Vagina (tissue), 2 donors: ENCODE measurements at places on chromosomes 4 and X.
A peak's percentile ranks its signal among the peaks of the same experiment; 100 is the strongest.

DNA sequence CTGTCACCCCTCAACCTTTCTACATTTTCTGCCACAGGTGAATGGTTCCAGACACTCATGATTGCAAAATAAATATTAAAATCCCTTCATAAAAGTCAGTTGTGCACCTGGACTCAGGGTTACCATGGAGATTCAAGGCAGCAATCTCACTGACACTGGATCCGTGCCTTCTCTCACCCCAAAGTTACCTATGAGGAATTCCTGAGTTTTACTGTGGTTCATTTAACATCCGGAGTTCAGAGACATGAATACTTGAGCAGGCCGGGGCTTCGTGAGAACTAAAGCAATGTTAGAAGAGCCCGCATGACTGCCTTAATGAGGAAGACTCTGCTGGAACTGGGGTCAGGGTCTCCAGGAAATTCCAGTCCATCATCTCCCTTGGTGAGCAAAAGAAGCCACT, 12.5 kb upstream of the CLNK start:
- H3K4me3 ChIP-seq, result no peak overlapping the region
- H3K36me3 ChIP-seq, result no peaks in the 10 kb centered on the region
- no peaks in the 10 kb centered on the region for H3K4me1 ChIP-seq
- DNase-seq, result no peak

GRCh38 chr4:189850239-189850856, 90.3 kb upstream of the FRG1 start:
- H3K27ac ChIP-seq, result no peak overlapping the region
- H3K4me1 ChIP-seq, result no peaks in the 10 kb centered on the region
- H3K27me3 ChIP-seq, result no peaks in the 10 kb centered on the region
- no peak overlapping the region for H3K4me3 ChIP-seq
- DNase-seq, result no peak

DNA sequence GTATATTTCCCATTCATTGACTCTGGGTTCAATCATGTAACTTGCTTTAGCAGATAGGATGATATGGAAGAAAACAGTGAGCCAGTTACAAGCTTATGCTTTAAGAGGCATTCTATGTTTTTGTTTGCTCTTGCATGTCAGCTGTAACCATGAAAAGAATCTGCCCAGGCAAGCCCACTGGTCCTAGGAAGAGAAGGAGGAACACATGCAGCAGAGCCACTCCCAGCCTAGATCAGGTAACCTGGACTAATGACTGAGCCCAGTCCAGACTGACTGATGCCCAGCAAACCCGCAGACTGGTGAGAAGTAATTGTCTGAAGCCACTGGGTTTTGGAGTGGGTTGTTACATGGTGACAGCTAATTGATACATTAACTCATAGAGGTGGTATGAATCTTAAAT, 167.9 kb downstream of the COL4A6 start:
- H3K36me3 ChIP-seq, result no peaks in the 10 kb centered on the region
- DNase-seq, result peak; percentile 13
- H3K4me1 ChIP-seq, result peaks cover 12% of the 10 kb centered on the region
- H3K4me3 ChIP-seq, result no peak overlapping the region
- H3K27ac ChIP-seq, result no peak overlapping the region

- peaks cover 25% of the 10 kb centered on the region for H3K4me1 ChIP-seq
- peak; percentile 80 for DNase-seq
- no peaks in the 10 kb centered on the region for H3K27me3 ChIP-seq
These were observed 7.5 kb downstream of the APEX2 start for GRCh38 chrX:55007656-55008055.

DNA sequence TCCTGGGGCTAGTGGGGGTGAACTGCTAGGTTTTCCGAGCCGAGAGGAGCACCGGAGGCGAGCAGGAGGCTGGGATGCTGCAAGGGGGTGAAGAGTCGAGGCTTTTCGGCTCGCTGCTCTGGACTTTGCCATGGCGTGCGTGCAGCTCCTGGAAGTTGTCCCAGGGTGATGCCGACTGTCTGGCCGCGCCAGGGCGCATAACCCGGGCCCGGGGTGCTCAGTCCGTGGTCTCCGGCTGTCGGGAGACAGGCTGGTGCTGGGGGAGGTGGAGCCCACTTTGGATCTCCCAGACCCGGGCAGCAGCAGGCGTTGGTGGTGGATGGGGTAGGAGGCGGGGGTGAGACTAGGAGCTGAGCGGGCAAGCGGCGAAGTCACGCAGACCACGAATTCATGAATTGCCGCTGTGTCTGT, 793 bp downstream of the GRIA3 start:
- H3K27ac ChIP-seq, result peak overlapping the region; percentile 27
- no peak for DNase-seq
- no peaks in the 10 kb centered on the region for H3K36me3 ChIP-seq
- H3K4me3 ChIP-seq, result peak overlapping the region; percentile 46
- H3K4me1 ChIP-seq, result no peaks in the 10 kb centered on the region
- no peaks in the 10 kb centered on the region for H3K27me3 ChIP-seq

GRCh38 chr4:7041246-7041645, 1.9 kb upstream of the TADA2B start:
- no peak overlapping the region for H3K27ac ChIP-seq
- no peaks in the 10 kb centered on the region for H3K36me3 ChIP-seq
- peak overlapping the region; percentile 77 for H3K4me3 ChIP-seq
- H3K27me3 ChIP-seq, result no peaks in the 10 kb centered on the region
- DNase-seq, result no peak

DNA sequence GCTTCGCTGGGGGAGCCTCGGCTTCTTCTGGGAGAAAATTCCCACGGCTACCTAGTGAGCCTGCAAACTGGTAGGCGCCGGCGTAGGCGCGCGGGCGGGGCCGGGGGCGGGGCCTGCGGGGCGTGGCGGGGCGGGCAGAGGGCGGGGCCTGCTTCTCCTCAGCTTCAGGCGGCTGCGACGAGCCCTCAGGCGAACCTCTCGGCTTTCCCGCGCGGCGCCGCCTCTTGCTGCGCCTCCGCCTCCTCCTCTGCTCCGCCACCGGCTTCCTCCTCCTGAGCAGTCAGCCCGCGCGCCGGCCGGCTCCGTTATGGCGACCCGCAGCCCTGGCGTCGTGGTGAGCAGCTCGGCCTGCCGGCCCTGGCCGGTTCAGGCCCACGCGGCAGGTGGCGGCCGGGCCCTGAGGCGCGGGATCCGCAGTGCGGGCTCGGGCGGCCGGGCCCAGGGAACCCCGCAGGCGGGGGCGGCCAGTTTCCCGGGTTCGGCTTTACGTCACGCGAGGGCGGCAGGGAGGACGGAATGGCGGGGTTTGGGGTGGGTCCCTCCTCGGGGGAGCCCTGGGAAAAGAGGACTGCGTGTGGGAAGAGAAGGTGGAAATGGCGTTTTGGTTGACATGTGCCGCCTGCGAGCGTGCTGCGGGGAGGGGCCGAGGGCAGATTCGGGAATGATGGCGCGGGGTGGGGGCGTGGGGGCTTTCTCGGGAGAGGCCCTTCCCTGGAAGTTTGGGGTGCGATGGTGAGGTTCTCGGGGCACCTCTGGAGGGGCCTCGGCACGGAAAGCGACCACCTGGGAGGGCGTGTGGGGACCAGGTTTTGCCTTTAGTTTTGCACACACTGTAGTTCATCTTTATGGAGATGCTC, at the start of gene HPRT1:
TSS of gene HPRT1 (plus strand) at position 161 of the 857 bp plus-strand sequence. CDS start at position 308, 147 bp downstream.
- H3K4me1 ChIP-seq, result no peaks in the 10 kb centered on the region
- DNase-seq, result no peak
- peak within 1 kb of the TSS; percentile 64 for H3K4me3 ChIP-seq
- H3K27ac ChIP-seq, result peak within 1 kb of the TSS; percentile 73
- no peaks in the 10 kb centered on the region for H3K27me3 ChIP-seq

DNA sequence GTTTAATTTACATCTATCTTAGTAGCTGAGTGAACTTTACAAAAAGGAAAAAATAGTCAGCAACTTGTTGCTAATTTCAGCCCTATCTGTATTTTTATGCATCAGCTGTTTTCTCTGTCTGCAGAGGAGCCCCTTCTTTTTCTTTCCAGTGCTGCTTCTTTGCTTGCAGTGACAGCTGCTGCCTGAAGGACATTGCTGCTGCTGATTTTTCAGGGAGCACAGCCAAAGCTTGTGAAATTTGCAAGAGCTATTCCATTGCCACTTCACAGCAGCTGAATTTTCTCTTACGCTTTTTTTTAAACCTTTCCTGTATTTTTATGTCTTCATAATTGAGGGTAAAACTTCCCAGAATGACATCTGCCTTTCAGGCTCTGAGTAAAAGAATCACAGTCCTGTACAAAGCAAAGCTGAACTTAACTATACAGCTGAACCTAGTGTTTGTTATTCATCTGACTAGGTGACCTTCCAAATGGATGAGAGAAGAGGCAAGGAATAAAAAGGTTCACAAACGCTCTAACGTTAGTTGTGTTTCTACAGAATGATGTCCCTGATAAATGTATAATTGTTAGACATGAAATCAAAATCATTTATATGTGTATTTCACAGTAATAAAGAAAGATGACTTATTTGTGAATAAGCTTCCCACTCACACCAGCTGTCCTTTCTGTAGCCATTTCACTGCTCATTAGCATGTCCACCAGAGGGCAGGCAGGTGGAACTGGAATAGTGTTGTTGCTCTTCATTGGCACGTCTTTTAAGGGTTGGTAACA, 541.4 kb downstream of the ADGRL3 start:
- no peaks in the 10 kb centered on the region for H3K27me3 ChIP-seq
- DNase-seq, result no peak
- H3K4me3 ChIP-seq, result no peak overlapping the region
- no peaks in the 10 kb centered on the region for H3K4me1 ChIP-seq
- no peak overlapping the region for H3K27ac ChIP-seq
- H3K36me3 ChIP-seq, result no peaks in the 10 kb centered on the region

- no peak overlapping the region for H3K4me3 ChIP-seq
- peaks cover 8% of the 10 kb centered on the region for H3K4me1 ChIP-seq
- no peaks in the 10 kb centered on the region for H3K36me3 ChIP-seq
- no peaks in the 10 kb centered on the region for H3K27me3 ChIP-seq
- no peak overlapping the region for H3K27ac ChIP-seq
- DNase-seq, result no peak
These were observed 5.7 kb downstream of the CYP2U1 start for GRCh38 chr4:107937040-107937439.

- no peaks in the 10 kb centered on the region for H3K36me3 ChIP-seq
- H3K4me3 ChIP-seq, result peak overlapping the region; percentile 78
- DNase-seq, result peak; percentile 94
- peaks cover 16% of the 10 kb centered on the region for H3K4me1 ChIP-seq
- H3K27me3 ChIP-seq, result no peaks in the 10 kb centered on the region
These were observed 531 bp downstream of the CAMK2D start for GRCh38 chr4:113760795-113761619.

- no peak overlapping the region for H3K27ac ChIP-seq
- no peak for DNase-seq
- no peak overlapping the region for H3K4me3 ChIP-seq
- H3K4me1 ChIP-seq, result no peaks in the 10 kb centered on the region
These were observed 62.9 kb upstream of the HOPX start for GRCh38 chr4:56744030-56744429.

GRCh38 chrX:110877326-110877725, 81.7 kb upstream of the CHRDL1 start:
- H3K4me1 ChIP-seq, result no peaks in the 10 kb centered on the region
- H3K27me3 ChIP-seq, result no peaks in the 10 kb centered on the region
- H3K27ac ChIP-seq, result no peak overlapping the region
- H3K36me3 ChIP-seq, result no peaks in the 10 kb centered on the region
- H3K4me3 ChIP-seq, result no peak overlapping the region

DNA sequence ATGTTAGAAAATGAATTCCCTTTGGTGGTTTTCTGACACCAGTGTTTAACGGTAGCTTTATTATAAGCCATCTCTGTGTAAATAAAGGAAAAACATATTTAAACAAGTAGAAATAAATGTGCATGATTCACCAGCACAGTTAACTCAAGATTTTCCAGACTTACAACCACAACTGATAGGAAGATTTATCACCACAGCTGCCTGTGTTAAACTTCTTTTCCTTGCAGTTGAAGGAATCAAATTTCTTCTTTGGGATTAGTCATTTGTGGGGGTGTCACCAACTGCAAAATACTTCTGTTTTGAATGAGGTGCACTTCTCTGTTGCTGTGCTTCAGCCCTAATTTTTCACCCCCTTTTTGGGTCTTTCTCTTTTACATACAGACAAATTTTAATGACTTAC, 128.1 kb upstream of the STK26 start:
- H3K4me1 ChIP-seq, result no peaks in the 10 kb centered on the region
- no peaks in the 10 kb centered on the region for H3K36me3 ChIP-seq
- no peak for DNase-seq
- no peaks in the 10 kb centered on the region for H3K27me3 ChIP-seq
- no peak overlapping the region for H3K27ac ChIP-seq

DNA sequence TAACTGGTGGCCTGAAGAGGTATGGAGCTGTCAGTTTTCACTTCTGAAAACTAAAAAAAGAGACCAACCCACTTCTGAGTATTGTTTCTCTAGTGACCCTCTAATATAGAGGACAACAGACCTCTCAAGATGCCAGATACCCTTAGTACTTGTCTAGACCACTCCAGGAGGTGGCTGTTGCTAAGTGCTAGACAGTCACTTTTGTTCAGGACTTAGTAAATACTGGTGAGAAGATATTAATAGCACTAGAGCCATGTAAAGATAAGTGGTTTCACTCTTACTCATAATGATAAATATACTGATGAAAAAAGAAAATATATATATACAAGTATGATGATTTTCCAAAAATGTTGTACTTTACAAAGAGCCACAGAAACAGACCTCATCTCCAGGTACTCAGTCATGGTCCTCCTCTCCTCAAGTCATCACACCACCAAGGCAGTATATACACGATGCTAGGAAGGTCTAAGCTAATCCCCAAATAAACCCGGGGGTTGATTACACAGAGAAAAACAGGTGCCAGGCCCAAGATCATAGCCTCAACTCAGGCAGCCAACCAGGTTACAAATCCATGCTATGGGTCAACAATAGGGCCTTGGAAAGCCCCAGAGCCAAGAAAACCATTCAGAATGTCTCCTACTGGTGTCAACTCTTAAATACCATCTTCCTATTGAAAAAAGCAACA, 66.9 kb downstream of the ARHGEF9 start:
- H3K36me3 ChIP-seq, result no peaks in the 10 kb centered on the region
- no peak overlapping the region for H3K27ac ChIP-seq
- no peaks in the 10 kb centered on the region for H3K4me1 ChIP-seq
- DNase-seq, result no peak
- H3K27me3 ChIP-seq, result no peaks in the 10 kb centered on the region

GRCh38 chr4:14711259-14711658, 291.0 kb upstream of the CPEB2 start:
- H3K27me3 ChIP-seq, result no peaks in the 10 kb centered on the region
- H3K4me3 ChIP-seq, result no peak overlapping the region
- H3K27ac ChIP-seq, result no peak overlapping the region
- H3K4me1 ChIP-seq, result no peaks in the 10 kb centered on the region
- DNase-seq, result no peak
- H3K36me3 ChIP-seq, result no peaks in the 10 kb centered on the region

DNA sequence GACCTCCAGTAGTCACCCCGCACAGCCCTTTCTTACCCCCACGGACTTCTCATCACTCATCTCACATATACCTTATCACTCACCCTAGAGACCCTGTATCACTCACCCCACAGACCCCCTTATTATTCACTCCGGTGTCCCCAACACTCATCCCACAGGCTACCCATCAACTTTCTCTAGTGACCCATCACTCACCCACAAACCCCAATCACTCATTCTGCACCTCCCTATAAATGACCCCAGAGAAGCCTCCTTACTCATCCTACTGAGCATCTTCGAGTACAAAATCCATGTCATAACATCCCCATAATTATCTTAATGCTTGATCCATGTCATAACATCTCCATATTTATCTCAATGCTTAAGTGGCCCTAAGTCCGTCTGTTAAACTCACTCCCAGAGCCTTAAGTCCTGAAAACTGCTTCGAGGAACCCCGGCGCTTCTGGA, 934 bp downstream of the ZNF41 start:
- peak overlapping the region; percentile 63 for H3K4me3 ChIP-seq
- no peaks in the 10 kb centered on the region for H3K36me3 ChIP-seq
- H3K27me3 ChIP-seq, result no peaks in the 10 kb centered on the region
- DNase-seq, result no peak
